ENCODE measurements at places on chromosomes 11 and 22. TPM values are rescaled to one million over a fixed set of nuclear protein-coding genes. Genes with fewer than 3 reads are reported as not detected.

DNA sequence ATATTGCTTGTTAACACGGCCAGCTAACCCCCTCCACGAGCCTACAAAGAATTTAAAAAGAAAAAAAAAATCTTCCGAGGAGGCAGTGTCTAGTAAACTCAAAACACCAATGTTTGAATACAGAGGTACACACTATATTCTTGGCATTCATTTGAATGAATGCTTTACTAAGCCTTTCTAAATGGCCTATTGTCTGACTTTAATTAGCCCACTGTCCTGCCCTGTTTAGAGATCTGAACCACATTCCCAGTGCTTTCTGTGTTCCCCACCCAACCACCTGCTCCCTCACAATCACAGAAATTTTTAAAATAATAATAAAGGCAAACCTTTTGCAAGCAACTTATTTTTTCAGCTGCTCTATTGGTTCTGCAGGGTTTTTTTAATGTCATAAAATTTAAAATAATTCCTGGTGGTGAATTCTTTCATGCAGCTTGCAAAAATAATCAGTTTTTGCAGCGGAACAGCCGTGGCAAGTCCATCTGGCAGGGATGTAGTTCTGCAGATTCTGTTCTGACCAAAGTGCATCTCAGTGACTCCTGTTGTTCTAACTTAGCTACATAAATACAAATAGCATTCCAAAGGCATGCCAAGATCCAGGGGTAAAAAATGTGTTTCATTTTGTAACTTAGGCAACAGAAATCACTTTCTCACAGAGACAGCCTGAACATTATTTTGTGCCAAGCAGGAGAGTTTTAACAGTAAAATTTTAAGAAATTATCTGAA lies 23.8 kb downstream of the POU2AF2 start:
- DNase-seq, result no peak

Gene WNT7B
- total RNA-seq, result not detected

GRCh38 chr11:18706330-18707243 lies 8.0 kb downstream of the TMEM86A start:
- DNase-seq, result peak; percentile 26

DNA sequence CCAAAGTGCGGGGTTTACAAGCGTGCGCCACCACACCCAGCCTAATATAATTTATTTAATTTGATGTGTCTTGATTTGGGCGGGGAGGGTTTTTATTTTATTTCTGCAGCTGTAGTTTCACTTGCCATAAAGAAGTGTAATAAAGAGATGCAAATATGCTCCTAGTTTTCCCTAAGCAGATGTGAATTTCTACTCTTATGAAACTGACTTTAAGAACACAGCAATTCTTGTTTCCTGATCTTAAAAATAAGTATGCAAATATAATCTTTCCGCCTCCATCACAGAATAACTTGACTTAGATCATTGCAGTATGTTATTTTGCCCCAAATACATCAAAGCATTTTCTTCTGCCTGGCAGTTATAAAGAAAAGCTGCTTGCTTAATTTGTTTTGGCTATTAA lies 4.4 kb downstream of the SPCS2 start:
- DNase-seq, result no peak

Gene LRRC56
- total RNA-seq, result not detected

DNA sequence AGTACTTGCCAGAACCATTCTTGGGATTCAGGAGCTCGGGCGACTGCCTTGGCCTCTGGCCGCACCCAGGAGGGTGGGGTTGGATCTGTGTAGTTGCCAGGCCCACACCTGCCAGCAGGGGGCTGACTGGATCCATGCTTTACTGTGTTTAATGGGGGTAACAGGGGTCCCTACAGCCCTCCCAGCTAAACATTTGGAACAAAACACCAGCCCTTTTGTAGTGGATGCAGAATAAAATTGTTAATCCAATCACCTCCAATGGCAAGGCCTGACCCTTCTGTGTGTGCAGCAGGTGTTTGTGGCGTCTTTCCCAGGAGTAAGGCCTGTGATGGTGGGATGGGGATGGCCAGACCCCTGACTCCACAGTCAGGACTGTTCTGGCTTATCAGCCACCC lies 22.5 kb downstream of the SUN2 start:
- peak; percentile 48 for DNase-seq

DNA sequence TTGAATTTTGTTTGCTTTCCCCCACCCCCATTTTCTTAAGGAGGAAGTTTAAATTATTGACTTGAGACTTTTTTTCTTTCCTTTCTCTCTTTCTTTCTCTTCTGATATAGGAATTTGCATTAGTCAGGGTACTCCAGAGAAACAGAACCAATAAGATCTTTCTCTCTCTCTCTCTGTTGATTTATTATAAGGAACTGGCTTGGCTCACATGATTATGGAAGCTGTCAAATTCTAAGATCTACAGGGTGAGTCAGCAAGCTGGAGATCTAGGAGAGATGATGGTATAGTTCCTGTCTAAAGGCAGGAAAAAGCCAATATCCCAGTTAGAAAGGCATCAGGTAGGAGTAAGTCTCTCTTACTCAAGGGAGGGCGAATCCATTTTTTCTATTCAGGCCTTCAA lies 64.0 kb downstream of the CCDC81 start:
- DNase-seq, result no peak

GRCh38 chr22:17862646-17863181 lies 88.4 kb upstream of the BID start:
- no peak for DNase-seq

Measured in GM23248 (cell line).